Effector memory CD4-positive, alpha-beta T cell (primary cell): ENCODE measurements at places on chromosomes 6 and 20.

DNA sequence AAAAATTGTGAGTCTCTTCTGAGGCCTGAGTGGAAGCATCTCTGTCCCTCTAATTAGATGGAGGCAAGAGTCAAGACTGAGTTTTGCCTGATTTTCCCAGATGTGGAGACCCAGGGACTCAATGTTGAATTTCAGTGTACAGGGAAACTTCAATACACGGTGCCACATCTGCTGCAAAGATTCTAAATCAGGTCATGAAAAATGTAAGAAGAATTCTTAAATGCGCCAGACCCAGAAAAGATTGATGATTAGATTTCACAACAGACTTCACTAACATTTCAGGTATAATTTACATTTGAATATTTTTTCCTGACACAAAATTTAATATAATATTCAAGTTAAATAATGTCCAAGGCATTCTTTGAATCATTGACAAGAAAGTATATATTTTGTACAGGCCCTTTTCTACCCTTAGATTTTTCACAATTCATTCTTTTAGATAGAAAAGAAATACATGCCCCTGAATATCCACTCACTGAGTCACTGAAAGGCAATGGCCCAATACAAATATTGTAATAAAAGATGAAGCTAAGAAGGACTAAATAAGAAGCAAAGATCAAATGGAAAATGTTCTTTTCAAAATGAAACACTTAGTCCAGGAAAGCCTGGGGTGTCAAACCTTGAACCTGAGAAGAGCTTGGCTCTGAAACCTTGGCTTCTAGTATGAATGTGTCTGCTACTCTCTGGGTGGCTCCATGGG is 18.2 kb upstream of the HDGFL1 start:
- no peaks in the 10 kb centered on the region for H3K4me1 ChIP-seq
- H3K36me3 ChIP-seq = no peaks in the 10 kb centered on the region
- H3K27ac ChIP-seq = no peak overlapping the region
- H3K27me3 ChIP-seq = no peaks in the 10 kb centered on the region

GRCh38 chr6:132446141-132446854 is 45.0 kb upstream of the MOXD1 start:
- no peaks in the 10 kb centered on the region for H3K27me3 ChIP-seq
- H3K27ac ChIP-seq = no peak overlapping the region
- H3K36me3 ChIP-seq = no peaks in the 10 kb centered on the region
- DNase-seq = no peak

GRCh38 chr6:122426597-122426996 is 27.1 kb downstream of the HSF2 start:
- no peak for DNase-seq
- no peak overlapping the region for H3K27ac ChIP-seq
- no peaks in the 10 kb centered on the region for H3K4me1 ChIP-seq
- H3K27me3 ChIP-seq = no peaks in the 10 kb centered on the region
- peaks cover 20% of the 10 kb centered on the region for H3K36me3 ChIP-seq

GRCh38 chr20:18663932-18664331 is 76.1 kb downstream of the DTD1 start:
- H3K27ac ChIP-seq = no peak overlapping the region
- no peak for DNase-seq
- H3K4me3 ChIP-seq = no peak overlapping the region
- no peaks in the 10 kb centered on the region for H3K36me3 ChIP-seq

DNA sequence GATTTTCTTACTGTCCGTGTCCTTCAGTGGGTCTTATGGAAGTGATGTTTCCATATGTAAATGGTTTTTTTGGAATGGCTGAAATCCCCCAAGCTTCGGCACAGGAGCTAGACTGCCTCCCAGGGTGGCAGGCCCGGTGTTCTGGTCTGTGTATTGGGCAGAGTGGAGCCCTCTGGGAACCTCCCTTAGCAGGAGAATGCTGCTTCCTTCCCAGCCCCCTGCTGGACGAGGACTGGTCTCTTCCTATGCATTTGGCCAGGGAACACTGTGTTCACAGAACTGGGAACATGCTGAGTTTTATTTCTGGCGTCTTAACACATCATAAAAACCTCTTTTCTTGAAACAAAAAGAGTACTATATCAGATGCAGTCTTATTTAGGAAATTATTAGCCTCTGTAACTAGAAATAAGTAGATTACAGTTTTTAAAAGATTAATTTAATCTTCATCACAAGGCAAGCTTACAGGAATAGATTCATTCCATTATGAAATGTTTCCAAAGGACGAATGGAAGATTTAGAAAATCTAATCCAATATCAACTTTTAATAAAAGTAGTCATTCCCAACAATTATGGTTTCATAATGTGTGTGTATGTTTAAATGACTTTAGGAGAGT is 56.6 kb downstream of the SYTL3 start:
- no peak overlapping the region for H3K4me3 ChIP-seq
- H3K36me3 ChIP-seq = peaks cover 5% of the 10 kb centered on the region
- no peak for DNase-seq
- no peak overlapping the region for H3K27ac ChIP-seq
- peaks cover 4% of the 10 kb centered on the region for H3K4me1 ChIP-seq

DNA sequence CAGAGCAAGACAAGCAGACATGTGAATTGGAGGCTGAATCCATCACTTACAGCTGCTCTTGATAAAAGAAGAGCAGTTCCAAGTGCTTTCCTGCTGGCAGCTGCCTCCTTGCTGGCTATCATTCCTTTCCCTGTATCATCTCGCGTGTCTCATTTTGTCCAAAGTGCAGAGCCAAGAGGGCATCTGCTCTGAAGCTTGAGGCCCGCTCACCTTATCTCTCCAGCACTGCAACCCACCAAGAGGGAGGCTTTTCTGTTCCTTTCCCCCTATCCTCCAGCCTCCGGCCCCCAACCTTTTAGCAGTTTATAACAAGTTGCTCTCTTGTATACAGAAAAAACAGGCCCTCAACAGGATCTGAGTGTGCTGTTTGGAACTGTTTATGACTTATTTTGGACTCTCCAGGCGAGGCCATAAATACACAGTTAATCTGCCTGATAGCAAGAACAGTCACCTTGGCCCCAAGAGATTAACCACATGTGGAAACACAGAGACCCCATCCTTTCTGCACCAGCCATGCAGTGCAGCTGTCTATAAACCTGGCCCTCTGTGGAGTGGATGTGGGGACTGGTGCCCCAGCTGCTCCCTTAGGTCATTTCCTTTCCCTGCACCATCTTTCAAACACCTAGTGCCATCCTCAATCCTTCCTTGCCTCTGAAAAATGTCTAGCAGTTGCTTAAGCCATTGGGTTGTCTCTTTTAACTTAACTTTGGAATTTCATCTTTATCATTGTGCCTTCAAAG is 172.5 kb upstream of the FERMT1 start:
- no peaks in the 10 kb centered on the region for H3K4me1 ChIP-seq
- no peak overlapping the region for H3K27ac ChIP-seq
- H3K27me3 ChIP-seq = no peaks in the 10 kb centered on the region
- DNase-seq = no peak
- H3K36me3 ChIP-seq = no peaks in the 10 kb centered on the region

DNA sequence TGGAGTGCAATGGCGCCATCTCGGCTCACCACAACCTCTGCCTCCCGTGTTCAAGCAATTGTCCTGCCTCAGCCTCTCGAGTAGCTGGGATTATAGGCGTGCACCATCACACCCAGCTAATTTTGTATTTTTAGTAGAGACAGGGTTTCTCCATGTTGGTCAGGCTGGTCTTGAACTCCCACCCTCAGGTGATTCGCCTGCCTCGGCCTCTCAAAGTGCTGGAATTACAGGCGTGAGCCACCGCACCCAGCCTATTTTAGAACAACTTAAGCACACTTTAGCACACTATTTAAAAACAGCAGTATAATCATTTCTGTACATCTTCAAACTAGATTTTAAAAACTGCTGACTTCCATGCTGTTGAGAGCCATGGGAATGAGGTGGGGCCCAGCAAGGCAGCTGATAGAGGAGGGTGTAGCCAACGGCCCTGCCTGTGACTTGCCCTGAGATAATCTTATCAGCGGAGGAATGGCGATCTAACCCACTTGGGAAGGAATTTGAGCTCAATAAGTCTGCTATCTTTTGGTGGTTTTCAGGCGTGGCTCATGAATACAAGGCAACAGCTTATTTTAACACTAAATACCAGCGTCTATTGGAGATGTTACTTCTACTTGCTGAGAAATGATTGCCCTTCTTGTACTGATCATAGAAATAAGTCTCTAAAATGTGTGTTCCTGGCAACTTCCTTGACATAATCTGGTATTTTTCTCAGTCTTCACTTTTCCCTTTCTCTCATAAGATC is 12.1 kb downstream of the ZDHHC14 start:
- no peak overlapping the region for H3K27ac ChIP-seq
- H3K4me1 ChIP-seq = no peaks in the 10 kb centered on the region
- H3K4me3 ChIP-seq = no peak overlapping the region

DNA sequence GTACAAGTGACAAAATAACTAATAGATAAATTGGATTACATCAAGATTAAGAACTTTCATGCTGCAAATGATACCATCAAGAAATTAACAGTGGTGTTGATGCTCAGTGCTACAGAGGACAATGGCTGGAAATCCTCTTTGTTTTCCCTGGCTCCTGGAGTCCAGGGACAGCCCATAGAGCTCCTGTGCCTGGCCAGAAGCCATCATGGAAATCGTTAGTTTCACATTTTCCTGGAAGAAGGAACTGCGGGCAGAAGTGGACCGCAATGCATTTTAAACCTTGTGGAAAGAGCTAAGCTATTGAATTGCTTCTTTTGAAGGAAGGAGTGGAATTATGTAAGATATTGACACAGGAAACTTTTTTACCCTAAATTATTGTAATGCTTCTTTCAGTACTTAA is 276.0 kb downstream of the GJA1 start:
- H3K4me1 ChIP-seq = no peaks in the 10 kb centered on the region
- no peaks in the 10 kb centered on the region for H3K27me3 ChIP-seq
- H3K27ac ChIP-seq = no peak overlapping the region
- no peak for DNase-seq

DNA sequence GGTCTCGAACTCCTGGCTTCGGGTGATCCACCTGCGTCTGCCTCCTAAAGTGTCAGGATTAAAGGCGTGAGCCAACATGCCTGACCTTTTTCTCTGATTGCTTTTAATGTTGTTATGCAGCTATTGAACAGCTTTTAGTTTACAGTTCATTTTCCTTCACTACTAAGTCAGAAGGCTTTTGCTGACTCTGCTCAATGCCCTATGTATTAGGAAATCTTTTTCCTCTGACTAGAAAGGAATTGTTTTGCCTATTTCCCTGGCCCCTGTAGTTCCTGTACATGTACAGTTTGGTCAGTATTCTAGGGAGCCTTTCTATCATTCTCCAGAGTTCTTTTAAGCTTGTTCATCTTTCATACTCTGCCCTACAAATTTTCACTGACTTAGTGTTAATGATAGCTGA is 280.2 kb downstream of the CDKAL1 start:
- no peak for DNase-seq
- H3K36me3 ChIP-seq = no peaks in the 10 kb centered on the region
- no peak overlapping the region for H3K4me3 ChIP-seq
- H3K27me3 ChIP-seq = no peaks in the 10 kb centered on the region
- H3K4me1 ChIP-seq = no peaks in the 10 kb centered on the region
- no peak overlapping the region for H3K27ac ChIP-seq

DNA sequence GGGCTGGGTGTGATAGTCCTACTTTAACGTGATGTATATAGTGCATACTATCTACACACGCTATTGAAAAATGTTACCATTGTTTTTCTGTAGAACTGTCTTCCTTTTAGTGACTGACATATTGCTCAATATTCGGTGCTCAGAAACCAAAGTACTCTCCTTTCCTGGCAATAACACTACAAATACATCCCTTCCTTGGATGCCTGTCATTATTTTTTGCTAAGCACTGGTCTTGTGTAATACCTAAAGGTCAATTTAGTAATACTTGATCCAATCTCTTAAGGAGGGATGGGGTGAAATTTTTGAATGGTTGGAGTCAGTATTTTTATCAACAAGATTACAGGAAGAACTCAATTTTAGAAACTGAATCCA is 23.9 kb downstream of the CNR1 start:
- H3K4me3 ChIP-seq = no peak overlapping the region
- no peak for DNase-seq
- no peaks in the 10 kb centered on the region for H3K4me1 ChIP-seq
- no peaks in the 10 kb centered on the region for H3K27me3 ChIP-seq
- H3K36me3 ChIP-seq = no peaks in the 10 kb centered on the region
- no peak overlapping the region for H3K27ac ChIP-seq

- DNase-seq = no peak
- no peak overlapping the region for H3K27ac ChIP-seq
- H3K27me3 ChIP-seq = no peaks in the 10 kb centered on the region
Observed at GRCh38 chr6:131042664-131043063, 20.4 kb downstream of the EPB41L2 start.

DNA sequence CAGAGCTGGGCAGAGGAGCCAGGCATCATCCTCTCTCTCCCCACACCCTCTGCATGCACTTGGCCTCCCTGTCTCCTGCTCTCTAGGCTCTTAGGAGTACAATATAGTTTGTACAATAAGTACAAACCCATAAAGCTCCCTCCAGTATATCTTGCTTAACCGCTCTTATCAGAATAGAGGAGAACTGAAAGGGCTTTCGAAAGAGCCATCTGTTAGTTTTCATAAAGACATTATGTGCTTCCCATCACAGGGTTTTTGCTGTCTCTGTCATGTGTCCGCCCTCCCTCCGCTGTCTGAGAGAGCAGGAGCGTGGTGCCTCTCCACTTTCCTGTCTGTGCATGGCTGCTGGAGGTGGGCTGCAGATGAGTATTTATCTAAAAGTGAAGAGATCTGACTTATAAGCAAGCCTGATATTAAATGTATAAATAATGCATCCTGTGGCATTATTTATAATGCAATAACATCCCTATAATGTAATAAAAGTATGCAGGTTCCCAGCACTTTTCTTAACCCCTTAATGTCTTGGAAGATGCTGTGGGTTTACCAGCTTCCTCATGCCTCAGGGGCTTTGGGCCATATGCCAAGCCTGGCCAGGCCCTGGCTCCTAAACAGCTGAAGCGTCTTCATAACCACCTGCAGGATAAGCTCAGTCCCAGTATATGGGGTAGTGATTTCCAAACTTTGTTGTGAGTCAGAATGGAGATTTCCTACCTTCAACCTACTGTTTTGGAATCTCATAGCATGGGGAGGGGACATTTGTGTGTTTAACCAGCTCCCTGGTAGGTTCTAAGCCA is 297.1 kb downstream of the DHX35 start:
- H3K27ac ChIP-seq = no peak overlapping the region
- H3K4me1 ChIP-seq = no peaks in the 10 kb centered on the region
- no peak for DNase-seq
- H3K27me3 ChIP-seq = no peaks in the 10 kb centered on the region

- no peak for DNase-seq
- no peaks in the 10 kb centered on the region for H3K27me3 ChIP-seq
- H3K27ac ChIP-seq = no peak overlapping the region
Observed at GRCh38 chr20:17940224-17940971, 28.2 kb downstream of the SNX5 start.

DNA sequence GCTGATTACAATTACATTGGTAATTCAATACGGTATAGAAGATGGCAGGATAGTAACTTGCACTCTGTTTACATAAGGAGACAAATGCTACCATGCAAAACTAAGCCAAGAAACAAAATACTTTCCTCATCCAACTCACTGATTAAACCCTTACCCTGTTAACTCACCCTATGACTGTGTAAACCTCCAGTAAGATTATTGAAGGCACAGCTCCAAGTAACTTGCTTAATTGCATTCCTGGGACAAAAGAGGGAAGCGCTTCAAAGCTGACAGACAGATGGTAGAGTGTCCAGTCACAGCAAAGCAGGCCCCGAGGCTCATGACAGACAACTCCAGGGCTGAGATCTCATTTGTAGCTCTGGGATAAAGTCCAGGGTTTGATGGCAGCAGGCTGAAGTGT is 6.9 kb upstream of the KIF16B start:
- no peak overlapping the region for H3K27ac ChIP-seq
- no peaks in the 10 kb centered on the region for H3K4me1 ChIP-seq
- no peaks in the 10 kb centered on the region for H3K36me3 ChIP-seq
- peaks cover 3% of the 10 kb centered on the region for H3K27me3 ChIP-seq

- H3K36me3 ChIP-seq = peaks cover 16% of the 10 kb centered on the region
- no peaks in the 10 kb centered on the region for H3K27me3 ChIP-seq
- no peak overlapping the region for H3K4me3 ChIP-seq
- DNase-seq = peak; percentile 12
- H3K4me1 ChIP-seq = no peaks in the 10 kb centered on the region
- no peak overlapping the region for H3K27ac ChIP-seq
Observed at GRCh38 chr20:4869290-4870193, 131.8 kb downstream of the SLC23A2 start.
